Astrocyte (in vitro differentiated cells and primary cell): ENCODE measurements at places on chromosomes 6 and 20.

GRCh38 chr20:45337367-45338120 is 10.7 kb downstream of the SDC4 start:
- DNase-seq = peak; percentile 96

DNA sequence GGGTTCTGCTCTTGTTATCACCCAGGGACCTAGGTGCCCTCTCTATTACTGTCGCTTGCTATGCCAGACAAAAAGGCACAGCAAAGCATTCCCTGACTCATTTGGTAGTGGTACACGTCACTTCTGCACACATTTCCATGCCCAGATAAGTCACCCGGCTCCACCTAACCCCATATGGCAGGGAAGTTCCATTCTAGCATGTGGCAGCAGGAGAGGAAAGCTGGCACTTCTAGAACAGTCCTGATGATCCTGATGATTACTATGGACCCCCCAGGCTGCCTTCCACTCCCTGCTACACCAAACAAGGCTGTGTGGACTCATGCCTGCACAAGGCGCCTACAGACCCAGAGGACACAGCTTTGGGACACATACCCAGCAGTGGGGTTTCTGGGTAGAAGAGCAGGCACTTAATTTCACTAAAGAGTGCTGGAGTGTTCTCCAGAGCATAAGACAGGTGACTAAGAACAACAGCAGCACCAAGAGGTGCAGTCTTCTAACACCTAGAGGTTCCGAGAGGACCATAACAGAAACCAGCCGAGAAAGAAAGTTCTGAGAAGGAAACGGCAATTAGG is 53.5 kb upstream of the NELFCD start:
- DNase-seq = no peak

GRCh38 chr20:35771367-35771688 is 487 bp upstream of the PHF20 start:
- no peak for DNase-seq

- DNase-seq = peak; percentile 58
These were observed 93.3 kb upstream of the RNF24 start for GRCh38 chr20:4108495-4109306.

DNA sequence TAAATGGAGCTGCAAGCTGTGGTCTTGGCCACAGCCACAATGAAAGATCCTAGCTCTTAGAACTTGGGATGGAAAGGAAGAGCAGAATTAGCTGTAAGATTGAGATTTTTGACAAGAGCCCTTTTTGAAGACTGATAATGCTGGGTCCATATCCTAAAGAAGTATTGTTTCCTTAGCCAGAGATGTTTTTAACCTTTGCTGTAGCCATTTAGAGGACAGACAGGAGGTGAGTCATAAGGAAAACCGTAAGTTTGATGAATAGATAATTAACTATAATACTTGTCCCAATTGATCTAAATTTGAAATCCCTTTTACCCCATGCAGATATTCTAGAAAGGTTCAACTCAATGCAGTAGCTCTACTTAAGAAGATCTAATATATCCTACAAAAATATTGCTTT is 213.7 kb downstream of the HTR1B start:
- DNase-seq = no peak

DNA sequence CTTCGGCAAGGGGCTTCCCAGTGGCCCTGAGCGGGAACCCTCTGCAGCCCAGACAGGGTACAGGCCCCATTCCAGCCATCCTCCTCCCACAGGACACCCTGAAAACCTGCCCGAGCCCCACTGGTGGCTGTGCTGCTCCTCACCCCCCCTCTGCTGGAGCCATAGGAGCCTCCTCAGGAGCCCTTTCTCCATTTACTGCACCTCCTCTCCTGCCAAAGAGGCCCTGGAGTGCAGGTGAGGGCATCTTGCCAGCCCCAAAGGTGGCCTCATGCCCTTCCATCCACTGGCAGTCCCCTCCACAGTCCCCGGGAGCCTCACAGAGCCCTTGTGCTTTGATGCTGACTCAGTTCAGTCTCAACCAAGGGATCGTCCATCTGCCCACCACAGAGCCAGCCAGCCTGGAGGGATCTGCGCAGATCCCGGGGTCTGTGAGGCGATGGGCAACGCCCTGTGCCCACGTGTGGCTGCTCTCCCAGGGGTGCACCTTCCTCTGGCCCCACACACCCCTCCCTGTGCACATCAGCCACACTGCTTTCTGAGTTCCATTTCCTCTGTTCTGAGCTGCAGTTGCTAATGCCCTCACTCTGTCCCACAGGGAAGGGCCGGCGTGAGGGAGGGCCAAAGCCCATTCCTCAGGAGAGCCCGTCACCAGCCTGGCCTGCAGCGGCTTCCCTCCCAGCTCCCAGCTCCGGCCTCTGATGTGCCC is 228.5 kb downstream of the DLL1 start:
- DNase-seq = no peak

GRCh38 chr6:106090001-106090400 is 3.9 kb downstream of the PRDM1 start:
- DNase-seq = no peak

- DNase-seq = no peak
These were observed 106.6 kb downstream of the RTN4IP1 start for GRCh38 chr6:106522562-106523250.

DNA sequence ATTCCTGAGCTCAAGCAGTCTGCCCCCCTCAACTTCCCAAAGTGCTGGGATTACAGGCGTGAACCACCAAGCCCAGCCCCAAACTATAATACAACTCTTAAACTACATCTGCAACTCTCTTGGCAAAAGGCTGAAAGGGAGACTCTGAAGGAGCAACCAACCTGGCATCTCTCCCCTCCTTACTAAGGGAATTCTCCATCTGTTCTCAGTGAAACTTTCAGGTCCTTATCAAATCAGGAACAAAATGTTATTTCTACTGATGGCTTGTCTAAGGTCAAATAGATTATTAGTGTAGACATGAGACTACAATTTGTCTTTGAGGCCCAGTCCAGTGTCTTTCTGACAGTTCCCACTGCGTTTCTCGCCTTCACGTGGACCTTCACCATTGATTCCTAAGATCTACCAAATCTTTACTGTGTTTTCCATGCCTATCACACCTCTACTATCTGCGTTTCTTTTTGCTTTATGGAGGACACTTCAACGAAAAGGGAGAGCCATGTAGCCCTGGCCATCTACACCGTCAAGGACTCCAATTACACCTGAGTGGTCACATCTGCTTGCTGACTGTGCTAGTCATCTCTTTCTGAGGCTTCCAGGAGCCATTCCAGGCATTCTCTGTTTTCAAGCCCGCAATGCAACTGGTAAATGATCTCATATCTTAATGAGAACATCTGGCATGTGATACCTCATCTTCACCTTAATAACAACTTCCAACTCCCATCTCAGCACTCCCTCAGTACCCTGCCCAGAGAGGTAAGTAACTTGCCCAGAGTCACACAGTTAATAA is 405.7 kb upstream of the CITED2 start:
- no peak for DNase-seq

DNA sequence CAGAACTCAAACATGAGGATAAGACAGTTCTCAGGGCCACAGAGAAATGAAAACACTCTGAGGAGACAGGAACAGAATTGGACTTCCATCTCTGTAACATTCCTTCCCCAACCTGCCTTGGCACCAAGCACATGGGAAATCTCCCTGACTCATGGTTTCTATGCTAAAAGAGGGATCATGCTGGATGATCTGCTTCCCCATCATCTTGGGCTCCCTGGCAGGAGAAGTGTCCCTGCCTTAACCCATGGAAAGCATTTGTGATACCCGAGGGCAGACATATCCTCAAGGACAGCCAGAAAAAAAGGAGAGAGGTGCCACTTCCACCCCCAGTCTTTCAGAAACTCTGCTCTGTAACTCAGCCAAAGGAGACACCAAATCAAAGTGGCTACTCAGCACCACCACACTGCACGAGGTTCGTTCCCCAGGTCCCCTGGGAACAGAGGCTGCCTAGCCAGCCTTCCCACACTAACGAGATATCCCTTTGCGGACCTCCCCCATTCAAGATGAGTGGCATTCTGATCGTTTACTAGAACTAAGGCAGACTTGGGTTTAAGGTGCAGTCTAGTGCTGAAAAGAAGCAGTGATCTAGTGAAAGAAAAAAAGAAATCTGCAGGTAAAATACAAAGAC is 34.8 kb downstream of the BLOC1S5 start:
- DNase-seq = peak; percentile 10

DNA sequence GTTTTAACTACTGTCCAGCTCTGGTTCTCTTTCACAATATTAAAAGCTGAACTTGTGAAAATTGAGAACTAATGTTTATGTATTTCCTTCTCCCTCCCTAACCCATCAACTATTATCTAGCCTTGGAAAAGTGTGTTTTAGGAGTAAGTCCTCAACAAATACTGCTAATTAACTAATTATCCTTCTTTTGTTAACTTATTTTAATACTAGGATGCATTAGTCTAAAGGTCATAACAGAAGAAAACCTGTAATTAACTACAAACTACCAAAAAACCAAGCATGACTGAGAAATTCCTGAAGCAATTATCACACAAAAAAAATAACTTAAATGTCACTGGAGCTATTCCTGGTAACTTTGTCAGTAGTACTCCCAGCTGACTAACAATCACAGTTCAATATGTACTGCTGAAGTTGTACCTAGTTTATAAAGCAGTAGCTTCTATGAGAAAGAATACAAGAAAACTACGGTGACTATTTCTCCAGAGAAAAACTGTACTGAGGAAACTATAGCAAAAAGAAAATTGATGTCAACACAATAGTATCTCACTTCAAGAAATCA is 301.9 kb downstream of the LAMA2 start:
- peak; percentile 42 for DNase-seq

DNA sequence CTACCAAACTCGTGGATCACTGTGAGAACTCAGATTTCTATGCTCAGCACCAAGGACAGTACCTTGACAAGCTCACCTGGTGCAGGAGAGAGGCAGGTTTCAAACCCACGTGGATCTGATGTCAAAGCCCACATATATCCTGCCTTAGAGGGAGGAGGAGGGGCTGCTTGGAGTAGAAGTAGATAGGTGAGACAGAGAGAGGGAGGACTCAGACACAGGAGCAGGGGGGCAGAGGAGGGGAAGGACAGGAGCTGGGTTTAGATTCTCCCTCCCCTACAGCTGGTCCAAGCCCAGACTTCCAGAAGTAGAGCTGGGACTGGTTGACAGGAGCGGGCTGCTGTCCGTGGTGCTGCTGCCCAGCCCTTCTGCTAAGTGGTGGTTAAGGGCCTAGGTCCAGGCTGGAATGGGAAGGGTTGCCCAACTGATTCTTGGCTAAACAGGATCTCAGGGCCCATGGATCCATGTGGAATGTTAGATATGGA is 77.5 kb downstream of the CDH22 start:
- peak; percentile 15 for DNase-seq

GRCh38 chr6:85676086-85676729 is 33.5 kb upstream of the SYNCRIP start:
- no peak for DNase-seq

DNA sequence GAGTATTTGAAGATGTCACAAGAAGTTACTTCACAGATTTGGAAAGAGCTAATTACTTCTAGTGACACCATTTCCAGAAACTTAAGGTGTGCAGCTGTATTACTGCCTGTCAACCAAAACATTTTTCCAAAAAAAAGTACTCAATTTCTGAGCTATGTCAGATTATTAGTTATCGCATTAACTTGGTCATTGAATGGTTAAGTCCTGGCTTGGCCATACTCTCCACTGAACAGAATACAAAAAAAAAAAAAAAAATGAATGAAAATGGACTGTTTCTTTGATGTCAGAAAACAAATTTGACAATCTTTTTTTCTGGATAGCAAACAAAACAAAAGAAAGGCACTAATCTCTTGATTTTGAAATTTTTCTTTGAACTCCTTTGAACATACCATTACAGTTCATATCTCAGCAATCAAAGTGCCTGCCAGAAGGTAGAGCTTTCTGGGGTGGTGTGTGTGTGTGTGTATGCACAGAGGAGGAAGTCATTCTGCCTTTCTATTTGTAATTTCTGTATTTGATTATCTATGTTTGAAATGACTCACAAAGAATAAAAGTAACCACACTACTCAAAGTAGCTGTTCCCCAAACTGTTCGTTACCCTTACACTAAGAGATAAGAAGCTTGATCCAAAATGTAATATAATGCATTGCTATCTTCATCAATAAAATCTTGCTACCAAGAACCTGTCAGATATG is 210.8 kb upstream of the FUT9 start:
- no peak for DNase-seq

GRCh38 chr6:146915671-146916127 is 288.5 kb upstream of the STXBP5 start:
- peak; percentile 47 for DNase-seq

GRCh38 chr6:106974336-106974998 is at the start of gene CD24:
Gene CD24, minus strand, starts transcription at chr6:106974729. Its CDS starts 83 bp downstream, at chr6:106974646.
- DNase-seq = peak; percentile 13

- DNase-seq = no peak
These were observed 11.5 kb upstream of the TMEM244 start for GRCh38 chr6:129872586-129872985.

DNA sequence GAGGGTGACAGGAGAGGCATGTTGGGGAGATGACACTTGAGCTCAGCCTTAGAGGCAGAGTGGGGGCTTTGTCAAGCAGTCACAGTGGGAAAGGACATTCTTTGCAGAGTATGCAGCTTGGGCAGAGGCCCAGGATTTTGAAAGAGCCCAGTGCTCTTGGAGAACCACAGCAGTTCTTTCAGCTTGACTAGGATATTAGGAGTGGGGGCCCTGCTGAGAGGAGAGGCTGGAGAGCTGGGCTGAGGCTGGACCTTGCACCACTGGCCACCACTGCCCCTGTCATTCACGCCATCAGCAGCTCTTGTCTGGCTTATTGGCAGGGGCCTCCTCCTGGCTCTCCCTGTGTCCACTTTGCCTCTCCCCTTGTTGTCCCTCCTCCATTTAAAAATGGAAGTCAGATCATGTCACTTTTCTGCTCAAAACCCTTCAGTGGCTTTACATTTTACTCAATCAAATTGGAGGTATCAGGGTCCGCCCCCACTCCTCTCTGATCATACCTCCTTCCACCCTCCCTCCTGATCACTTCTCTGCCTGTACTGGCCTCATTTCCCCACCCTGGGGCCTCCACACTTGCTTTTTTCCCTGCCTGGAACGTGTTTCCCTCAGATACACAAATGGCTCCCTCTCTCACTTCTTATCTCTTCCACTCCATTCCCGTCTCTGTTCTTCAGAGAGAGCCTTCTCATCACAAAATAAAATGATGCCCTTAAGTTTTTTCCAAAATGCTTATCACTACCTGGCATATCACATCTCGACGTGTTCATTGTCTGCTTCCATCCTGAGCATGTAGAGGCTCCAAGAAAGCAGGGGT is 10.5 kb downstream of the MANBAL start:
- peak; percentile 65 for DNase-seq

GRCh38 chr6:116084284-116084683 is 16.4 kb upstream of the NT5DC1 start:
- DNase-seq = no peak
